Peyer's patch (tissue), 4 donors: ENCODE measurements at places on chromosomes 3 and 15. TPM values are rescaled to one million over a fixed set of nuclear protein-coding genes. Genes with fewer than 3 reads are reported as not detected.

The PGBD4 gene
- total RNA-seq, result 2.9 TPM

The RBP2 gene
- 315 TPM for total RNA-seq

The FGF12 gene
- total RNA-seq, result not detected

The CAND2 gene
- total RNA-seq, result 2.0 TPM

The DNAH12 gene
- total RNA-seq, result 0.13 TPM

The SH3GL3 gene
- not detected for total RNA-seq

The TMEM158 gene
- 1.6 TPM for total RNA-seq
